ENCODE measurements at places on chromosomes 7 and 10.

- no peak for DNase-seq
Observed at GRCh38 chr10:20147684-20148083, 331.5 kb downstream of the PLXDC2 start.

- DNase-seq: no peak
Observed at GRCh38 chr7:43249823-43250145, 137.3 kb downstream of the HECW1 start.

DNA sequence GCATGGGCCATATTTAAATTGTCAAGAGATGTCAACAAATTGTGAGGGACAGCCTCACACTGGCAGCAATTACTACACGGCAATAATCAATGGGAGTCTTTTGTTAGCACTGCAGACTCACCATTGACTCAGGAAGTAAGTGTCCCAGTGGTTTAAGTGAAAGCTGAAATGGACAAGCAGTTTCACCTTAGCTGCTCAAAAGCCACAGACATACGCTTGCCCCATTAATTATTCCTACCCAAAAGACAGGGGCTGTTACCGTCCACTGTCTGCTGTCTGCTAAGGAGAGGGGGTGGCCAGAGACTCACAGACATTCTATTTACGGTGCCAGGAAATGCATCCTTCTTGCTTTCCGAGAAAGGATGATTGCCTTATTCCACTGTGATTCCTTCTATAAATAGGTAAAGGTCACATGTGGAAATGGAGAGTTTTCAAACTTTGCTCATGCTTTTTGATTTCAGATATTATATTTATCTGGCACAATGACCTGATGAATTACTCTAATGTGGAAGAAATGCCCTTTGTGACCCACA lies 309.7 kb upstream of the NFE2L3 start:
- no peak for DNase-seq

- no peak for DNase-seq
Observed at GRCh38 chr7:79406371-79406770, 47.1 kb downstream of the MAGI2 start.

GRCh38 chr7:18700147-18700546 lies 204.6 kb downstream of the HDAC9 start:
- DNase-seq: no peak

DNA sequence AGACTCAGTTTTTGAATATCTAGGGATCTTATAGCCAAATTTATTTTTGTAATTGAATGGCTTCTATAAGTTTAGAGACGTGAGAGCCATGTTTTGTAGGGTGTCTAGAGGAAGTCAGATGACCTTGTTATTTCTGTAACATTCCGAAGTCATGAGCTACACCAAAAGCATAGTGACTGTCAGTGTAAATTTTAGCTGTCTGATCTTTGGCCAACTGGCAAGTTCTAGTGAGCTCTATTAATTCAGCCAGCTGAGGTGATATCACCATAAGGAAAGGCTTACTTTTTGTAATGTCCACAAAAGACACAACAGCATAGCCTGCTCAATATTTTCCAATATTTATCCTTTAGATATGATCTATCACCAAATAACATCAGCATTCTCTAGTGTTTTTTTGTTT lies 9.9 kb upstream of the NT5C3A start:
- no peak for DNase-seq

GRCh38 chr7:108453320-108453719 lies 2.9 kb downstream of the NRCAM start:
- DNase-seq: no peak
